ENCODE measurements at places on chromosomes 5 and 9.

DNA sequence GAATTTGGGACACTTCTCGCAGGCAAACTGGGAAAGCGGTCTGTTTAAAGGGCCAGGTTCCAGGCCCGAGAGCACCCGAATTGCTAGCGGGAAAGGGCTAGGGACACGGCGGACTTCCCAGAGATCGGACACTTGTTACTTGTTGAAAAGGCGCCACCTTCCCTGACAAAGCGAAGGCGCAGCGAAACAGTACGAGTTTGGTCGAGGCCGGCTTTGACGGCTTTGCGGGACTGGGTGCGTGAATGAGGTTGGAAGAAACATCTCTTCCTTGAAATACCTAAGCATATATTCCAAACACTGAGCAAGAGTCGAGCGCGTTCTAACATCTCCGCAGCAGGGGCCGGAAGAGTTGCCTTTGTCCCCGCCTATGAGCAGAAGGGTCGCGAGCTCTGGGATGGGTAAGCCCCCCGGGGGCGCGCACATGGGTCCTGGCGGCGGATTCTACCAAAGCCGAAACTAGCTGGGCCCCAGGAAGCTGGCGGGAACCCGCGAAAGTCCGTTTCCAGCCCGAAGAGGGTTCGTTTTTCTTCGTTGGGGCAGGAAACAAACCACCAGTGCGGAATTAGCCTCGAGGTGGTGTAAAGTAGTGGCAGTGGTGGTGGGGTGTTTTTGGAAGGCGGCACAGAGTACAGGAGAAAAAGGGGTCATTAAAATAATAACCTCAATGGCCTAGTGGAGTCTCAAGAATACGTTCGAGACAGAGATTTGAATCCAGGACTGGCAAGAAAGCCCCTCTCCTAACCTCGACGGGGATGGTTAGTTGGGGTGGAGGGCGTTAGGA lies 1.5 kb downstream of the GDNF start:
- DNase-seq: peak; percentile 26

DNA sequence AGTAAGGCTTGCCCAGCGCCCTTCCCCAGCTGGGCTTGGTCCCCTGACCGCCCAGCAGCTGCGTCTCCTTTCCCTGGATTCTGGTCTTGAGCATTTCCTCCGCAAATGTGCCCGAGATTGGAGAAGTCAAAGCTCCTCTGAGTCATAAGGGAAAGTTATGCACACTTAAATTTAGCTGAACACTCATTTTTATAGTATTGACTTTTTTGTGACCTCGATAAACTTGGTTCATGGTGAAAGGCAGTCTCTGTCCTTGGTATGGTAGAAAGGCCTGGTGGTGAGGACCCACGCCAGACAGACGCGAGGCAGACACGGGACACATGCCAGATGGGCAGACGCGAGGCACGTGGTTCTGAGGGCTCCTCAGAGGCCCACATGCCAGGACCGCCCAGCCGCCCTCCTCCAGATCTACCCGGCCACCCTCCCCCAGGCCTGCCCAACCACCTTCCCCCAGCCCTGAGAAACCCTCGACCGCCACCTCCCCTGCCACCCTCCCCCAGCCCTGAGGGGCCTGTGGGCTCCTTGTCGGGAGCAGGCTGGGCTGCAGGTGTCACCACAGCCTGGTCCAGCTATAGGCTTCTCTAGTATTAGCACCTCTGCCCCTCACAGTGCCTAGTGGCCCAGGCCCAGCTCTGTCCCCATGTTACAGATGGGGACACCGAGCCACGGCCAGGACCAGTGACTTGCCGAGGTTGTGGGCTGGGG lies 60.9 kb upstream of the CACNA1B start:
- peak; percentile 73 for DNase-seq

DNA sequence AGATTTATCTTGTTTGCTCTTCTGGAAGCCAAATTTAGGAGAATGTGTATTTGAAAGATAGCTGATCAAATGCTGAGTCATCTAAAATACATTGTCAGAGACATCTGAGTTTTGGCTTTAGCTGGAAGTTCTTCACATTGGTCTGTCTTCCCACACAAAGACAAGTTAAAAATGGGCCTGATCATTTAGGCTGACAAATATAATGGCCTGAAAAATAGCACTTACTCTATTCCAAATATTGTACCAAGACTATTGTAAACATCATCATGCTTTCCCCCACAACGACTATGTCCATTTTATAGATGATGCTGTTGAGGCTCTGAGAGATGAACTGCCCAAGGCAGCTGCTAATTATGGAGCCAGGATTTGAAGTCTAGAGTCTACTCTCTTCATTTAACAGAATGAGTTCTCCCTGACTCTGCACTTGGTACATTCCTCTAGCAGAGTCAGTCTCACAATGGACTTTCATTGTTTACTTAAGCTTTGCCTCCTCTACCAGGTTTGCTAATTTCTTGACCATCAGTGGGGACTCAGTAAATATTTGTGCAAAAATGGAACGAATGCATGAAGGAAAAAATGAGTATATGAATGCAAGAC lies 619.4 kb upstream of the KLF4 start:
- DNase-seq: no peak

GRCh38 chr9:133948561-133949485 lies 43.3 kb downstream of the VAV2 start:
- no peak for DNase-seq

DNA sequence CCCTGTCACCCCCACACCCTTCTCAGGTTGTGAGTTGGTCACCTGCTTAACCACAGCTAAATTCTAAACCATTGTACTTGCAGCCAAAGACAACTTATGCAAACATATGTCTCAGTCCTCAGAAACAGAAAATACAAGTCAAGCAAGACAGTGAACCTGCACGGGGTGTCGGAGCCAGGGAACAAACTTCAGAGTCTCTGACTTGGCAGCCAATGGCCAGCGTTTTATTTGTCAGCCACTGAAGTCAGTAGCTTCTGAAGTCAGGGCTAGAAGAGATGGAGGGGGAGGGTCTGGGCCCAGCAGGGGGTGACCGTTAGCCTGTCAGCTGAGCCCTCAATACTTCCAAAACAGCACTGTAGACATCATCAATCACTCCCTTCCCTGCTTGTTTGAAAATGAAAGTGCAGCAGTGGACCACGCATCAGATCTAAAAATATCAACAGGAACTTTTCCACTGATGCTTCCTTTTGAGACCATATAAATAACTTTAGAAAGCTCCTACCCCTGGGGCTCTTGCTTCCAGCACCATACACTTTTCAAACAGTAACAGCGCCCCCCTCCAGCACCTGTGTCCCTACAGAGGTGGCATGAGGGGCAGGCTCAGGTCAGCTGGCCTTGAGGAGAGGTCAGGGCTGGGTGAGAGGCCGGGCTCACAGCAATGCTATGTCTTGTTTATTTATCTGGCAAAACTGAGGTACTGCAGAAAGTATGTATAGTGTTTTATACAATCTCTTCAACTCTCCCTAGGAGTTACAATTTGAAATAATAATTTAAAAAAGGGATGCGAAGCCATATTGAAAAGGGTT lies 142.5 kb downstream of the ACER2 start:
- DNase-seq: peak; percentile 17

- no peak for DNase-seq
These were observed 111.8 kb downstream of the CARTPT start for GRCh38 chr5:71830681-71831539.

DNA sequence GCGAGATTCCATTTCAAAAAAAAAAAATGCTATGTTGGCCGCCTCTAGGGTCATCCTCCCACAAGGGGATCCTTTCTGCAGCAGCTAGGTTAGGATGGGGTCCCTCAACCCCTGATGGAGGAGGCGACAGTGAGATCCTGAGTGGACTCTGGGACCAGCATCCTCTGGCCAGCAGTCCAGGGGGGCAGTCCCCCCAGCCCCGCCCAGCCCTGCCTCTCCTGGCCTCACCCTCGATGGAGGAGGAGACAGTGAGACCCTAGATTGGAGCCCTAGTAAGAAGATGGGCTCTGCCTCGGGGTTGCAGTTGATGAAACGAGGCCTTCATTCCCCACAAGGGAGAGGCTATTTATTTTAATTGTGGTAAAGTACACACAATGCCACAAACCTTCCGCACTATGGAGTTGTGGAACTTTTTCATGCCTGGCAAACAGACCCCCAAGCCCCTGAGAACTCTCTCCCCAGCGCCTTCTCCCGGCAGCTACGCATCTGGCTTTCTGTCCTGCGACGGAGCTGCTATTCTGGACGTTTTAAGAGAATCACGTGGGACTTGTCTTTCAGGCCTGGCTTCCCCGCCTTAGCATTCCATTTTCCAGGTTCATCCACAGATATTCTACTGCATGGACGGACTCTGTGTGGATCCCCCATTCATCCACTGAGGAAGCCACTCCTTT lies 15.8 kb downstream of the VAV2 start:
- no peak for DNase-seq

DNA sequence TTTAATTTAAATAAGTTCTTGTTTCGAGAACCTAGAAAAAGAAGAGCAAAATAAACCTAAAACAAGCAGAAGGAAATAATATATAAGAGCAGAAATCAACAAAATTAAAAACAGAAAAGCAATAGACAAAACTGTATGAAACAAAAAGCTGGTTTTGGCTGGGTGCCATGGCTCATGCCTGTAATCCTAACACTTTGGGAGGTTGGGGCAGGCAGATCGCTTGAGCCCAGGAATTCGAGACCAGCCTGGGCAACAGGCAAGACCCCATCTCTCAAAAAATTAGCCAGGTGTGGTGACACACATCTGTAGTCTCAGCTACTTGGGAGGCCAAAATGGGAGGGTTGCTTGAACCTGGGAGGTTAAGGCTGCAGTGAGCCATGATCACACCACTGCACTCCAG lies 59.2 kb upstream of the OTP start:
- no peak for DNase-seq

DNA sequence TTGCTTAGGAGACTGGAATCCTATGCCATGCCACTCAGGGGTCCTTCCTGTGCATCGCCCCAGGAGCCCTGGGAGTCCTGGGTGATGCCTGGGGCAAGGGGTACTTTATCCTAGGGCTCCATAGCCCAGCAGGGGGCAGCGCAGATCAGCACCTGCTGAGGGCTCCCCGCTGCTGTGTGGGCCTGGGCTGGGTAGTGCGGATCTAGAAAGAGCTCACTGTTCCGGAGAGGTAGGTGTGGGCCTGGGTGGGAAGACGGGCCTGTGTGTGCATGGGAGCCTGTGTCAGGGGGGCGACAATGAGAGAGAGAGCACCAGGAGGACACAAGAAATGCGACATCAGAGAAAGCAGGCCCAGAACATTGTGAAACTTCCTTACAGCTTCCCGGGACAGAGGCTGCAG lies 11.4 kb upstream of the DAB2IP start:
- peak; percentile 53 for DNase-seq

- no peak for DNase-seq
These were observed 2.9 kb downstream of the DNAJB5 start for GRCh38 chr9:34992376-34992951.

DNA sequence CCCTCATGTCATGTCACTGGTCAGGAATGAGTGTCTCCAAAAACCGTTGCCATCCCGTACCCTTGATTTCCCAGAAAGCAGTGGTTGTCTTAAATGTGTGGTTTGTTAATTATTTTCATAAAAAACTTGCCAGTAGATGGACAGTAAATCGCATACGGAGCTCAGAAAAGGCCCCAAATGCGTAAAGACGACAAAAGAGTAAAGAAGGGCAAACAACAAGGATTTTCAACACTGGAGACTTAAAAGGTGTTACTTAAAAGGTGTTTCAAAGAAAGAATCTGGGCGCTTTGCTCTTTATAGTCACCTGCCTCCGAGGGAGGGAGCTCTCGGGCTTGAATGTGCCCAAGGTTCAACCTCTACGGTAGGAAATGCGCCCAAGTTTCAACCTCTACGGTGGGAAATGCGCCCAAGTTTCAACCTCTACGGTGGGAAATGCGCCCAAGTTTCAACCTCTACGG lies 734 bp downstream of the KIF27 start:
- DNase-seq: peak; percentile 53

DNA sequence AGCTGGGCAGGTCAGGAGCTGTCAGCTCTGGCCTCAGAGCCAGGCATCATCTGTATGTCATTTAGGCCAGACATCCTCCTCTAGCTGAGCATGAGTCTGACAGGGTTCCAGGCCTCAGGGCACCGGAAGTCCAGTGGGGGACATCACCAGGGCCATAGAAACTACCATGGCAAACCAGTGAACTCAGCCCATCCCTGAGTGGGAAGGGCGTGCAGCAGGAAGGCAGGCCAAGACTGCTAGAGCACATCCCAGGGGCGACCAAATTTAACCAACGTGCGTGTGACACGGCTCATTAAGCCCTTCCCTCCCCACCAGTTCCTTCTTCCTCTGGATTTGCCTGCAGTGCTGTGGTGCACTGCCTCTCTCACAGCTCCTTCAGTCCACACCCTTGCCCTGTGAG lies 75.9 kb downstream of the COL27A1 start:
- no peak for DNase-seq

DNA sequence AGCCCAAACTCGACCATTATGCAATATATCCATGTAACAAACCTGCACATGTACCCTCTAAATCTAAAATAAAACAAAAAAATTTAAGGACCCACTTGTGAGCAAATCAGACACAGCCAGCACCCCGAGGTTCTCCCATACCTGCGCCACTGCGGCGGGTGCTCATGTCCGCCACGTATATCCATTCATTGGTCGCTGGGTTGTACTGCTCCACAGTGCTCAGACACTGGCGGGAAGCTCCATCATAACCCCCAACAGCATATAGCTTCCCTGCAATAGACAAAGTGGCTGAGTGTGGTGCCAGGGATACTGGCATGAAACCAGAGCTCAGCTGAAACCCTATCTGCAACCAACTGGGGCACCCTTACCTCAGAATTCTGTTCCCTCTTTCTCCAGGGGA lies 102.0 kb downstream of the KLHL3 start:
- no peak for DNase-seq

GRCh38 chr5:142481410-142481809 lies 156.6 kb upstream of the SPRY4 start:
- no peak for DNase-seq

- no peak for DNase-seq
These were observed 82.2 kb downstream of the TRIO start for GRCh38 chr5:14225173-14225834.

- DNase-seq: no peak
These were observed 33.4 kb downstream of the CEMIP2 start for GRCh38 chr9:71734950-71735349.

DNA sequence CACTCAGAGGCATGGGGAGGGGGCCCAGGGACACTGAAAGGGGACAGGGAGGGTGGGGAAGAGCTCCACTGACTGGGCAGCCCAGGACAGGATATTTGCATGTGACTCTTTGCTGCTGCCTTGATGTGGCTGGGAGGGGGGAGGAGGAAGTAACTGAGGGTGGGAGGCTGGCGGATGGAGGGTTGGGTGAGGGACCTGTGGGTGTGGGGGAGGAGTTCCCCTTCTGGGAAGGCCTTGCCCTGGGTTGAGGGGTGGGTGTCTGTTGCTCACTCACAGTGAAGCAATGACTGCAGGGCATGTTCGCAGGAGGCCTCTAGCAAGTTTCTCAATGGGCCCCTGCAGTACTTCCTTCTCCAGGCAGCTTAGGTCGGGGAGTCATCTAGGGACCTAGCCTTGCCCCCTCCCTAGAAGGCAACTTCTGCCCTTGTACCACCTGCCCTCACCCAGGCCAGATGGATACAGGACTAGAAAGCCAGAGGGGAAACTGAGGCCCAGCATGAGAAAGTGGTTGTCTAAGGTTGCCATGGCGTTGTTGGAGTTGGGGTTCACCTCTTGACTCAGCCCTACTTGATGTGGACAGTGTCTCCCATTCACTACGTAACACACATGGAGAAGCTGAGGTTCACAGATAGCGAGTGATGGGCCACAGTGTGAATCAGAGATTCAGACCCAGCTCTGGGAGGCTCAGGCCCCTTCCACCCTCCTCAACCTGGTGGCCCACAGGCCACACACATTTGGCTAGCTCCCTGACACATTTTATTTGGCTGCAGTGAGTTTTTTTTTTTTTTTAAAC lies 3.0 kb downstream of the GRK6 start:
- DNase-seq: peak; percentile 76

GRCh38 chr9:286071-286740 lies 71.5 kb downstream of the DOCK8 start:
- DNase-seq: no peak

Measured in GM10248 (cell line).